Hepatic stellate cell (primary cell): ENCODE measurements at places on chromosomes 12 and 14.

DNA sequence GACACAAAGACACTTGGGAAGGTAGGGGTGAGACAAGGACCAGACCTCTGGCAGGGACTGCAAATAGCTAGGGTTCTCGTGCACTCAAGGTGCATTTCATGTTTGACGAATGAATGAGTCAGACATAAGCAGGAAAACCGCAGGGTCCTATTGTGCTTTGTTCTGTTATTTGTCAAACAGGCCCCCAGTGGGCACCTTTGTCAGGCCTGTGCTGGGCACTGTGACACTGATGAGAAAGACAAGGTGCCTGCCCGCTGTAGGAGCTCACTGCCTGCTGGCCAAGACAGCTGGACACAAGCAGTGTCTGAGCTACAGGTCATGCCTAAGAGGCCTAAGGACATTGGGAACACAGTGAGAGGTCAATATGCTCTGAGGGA is 2.3 kb downstream of the OTUB2 start:
- DNase-seq = no peak

GRCh38 chr12:98740751-98741150 is 95.7 kb downstream of the APAF1 start:
- DNase-seq = no peak

GRCh38 chr14:76753541-76754198 is 7.6 kb upstream of the VASH1 start:
- DNase-seq = no peak

GRCh38 chr12:25107920-25108319 is 87.0 kb downstream of the DNAI7 start:
- DNase-seq = no peak

DNA sequence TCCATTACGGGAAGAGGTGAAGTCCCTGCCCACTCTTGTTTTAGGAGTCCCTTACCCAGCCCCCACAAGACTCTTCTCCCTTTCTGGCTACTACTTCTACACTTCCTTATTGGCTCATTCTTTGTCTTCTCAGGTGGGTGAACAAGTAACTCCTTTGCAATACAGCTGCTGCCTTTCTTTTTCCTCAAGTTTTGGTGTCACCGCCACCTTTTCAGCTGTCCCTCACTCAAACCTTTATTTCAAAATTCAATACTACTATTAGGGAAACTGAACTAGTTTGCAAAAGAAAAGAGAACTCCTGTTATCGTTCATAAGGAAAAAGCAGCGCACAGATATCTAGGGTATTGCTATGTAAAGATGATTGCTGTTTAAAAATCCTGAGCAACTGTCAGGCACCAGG is 6.1 kb downstream of the RSRC2 start:
- DNase-seq = no peak

- no peak for DNase-seq
These were observed 4.0 kb downstream of the NUDT14 start for GRCh38 chr14:105177082-105177481.

- DNase-seq = no peak
These were observed 31.8 kb upstream of the CMAS start for GRCh38 chr12:22014041-22014782.

- no peak for DNase-seq
These were observed 48.0 kb downstream of the PLCZ1 start for GRCh38 chr12:18689771-18690170.

DNA sequence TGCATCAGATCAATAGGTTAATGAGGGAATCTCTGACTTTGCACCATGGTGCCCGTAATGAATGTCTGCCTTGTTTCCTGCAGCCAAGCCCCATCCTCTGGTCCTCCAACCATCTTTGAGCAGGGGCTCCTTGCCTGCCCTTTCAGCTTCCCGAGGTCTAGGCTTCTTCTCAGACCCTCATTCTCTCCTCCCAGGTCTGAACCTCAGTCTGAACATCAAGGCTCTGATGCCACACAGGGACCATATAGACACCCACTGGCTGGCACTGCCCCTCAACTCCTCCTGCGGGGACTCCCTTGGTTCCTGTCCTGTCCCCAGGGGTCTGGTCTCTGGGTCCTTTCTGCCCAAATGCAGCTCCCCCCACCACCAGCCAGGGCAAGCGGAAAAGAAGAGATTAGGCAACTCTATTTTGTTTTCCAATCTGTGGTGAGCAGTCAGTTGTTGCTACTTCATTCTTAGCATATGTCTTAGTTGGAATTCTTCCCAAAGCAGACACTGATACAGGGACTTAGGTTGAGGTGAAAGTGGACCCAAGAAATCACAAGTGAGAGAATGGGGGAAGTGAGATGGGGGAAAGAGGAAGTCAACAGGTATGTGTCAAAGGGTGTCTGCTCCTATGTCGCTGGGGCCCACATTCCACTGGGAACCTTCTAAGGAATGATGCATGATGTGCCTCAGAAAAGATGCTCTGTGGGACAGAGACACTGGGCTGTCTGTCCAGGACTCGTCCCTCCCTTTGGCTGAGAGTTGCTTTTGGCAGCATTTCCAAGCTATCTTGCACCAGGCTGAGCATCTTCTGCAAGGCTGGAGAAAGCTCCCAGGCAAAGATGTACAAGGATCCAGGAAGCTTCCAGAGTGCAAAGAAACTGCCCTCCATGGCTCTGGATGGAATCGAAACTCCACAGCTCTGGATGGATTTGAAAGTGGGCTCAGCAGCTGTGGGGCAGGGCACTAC is 1096.5 kb upstream of the TMEM132C start:
- DNase-seq = no peak

DNA sequence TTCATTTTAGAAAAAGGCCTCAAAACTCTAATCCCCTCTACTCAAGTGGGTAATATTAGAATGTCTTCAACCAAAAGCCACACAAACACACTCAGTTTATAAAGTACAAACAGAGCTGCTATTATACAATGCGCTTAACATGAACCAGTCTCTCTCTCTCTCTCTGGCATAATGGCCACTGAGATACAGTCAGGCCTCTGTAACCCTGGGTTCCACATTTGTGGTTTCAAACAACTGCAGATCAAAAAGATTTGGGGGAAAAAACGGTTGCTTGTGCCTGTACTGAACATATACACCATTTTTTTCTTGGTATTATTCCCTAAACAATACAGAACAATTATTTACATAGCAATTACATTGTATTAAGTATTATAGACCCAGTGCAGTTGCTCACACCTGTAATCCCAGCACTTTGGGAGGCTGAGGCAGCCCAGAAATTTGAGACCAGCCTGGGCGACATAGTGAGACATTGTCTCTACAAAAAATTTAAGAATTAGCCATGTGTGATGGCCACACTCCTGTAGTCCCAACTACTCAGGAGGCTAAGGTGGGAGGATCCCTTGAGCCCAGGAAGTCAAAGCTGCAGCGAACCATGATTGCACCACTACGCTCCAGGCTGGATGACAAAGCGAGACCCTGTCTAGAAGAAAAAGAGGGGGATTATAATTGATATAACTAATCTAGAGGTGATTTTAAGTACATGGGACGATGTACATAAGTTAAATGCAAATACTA is 5.6 kb downstream of the SLC11A2 start:
- no peak for DNase-seq

DNA sequence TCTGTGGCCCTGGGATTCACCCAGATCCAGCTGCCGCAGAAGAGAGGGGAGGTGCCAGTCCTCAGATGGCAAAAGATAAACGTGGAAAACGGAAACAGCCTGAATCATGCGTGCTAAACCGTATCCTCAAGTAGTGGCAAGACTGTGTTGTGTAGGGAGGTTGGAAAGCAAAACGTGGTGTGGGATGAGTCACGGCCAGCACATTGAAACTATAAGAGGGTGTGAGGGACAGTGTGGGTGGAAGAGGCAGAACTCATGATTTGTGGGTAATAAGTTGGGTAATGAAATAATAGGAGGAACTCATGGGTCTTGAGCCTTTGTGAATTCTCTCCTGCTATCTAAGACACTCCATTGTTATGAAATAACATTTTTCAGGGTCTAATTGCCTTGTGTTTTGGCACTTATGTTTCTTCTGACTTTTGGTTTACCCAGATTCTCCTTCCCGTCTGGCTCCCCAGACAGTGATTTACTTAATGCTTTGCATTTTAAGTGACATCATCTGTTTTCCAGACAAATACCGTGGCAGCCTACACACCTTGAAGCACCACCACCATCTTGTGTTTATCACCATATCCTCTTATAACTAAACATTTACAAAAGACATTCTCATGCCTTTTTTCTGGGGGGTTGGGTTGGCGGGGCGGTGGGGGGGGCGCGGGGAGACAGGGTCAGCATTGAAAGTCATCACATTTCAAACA is 62.3 kb upstream of the PTCSC3 start:
- no peak for DNase-seq

- DNase-seq = no peak
These were observed 27.1 kb downstream of the POLE start for GRCh38 chr12:132660052-132660451.
